HS-27A (cell line): ENCODE measurements at places on chromosomes 11 and 22.

DNA sequence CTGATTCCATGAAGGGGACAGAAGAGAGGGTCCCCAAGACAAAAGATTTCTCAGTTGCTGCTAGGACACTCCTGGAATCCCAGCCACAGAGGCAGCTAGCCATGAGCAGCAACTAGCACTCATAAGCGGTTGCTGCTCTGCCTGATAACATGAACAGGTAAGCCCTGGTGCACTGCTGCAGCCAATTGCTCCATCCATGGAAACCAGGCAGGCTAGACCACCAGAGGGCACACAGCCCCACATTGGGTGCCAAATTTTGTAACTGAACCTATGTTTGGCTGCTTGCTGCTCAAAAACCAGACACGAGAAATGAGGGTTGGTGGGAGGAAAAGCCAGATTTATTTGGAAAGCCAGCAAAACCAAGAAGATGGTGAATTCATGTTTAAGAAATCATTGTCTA is 21.9 kb upstream of the QSER1 start:
- DNase-seq, result no peak

DNA sequence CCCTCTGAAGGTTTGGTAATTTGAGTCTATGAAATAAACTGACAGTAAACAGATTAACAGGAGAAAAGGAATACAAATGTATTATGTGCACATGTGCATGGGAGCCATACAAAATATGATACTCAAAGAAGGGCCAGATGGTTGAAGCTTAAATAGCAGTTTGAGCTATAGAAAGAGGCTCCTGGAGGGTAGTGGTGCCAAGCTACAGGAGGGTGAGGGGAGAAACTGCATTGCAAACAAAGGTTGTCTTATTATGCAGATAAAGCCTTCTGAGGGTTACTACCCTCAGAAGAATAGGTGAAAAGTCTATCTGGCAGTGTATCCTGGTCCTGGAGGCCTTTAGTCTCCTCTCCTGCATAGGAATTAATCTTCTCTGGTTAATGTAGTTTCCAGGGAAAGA is 267.3 kb upstream of the MPPED2 start:
- no peak for DNase-seq

DNA sequence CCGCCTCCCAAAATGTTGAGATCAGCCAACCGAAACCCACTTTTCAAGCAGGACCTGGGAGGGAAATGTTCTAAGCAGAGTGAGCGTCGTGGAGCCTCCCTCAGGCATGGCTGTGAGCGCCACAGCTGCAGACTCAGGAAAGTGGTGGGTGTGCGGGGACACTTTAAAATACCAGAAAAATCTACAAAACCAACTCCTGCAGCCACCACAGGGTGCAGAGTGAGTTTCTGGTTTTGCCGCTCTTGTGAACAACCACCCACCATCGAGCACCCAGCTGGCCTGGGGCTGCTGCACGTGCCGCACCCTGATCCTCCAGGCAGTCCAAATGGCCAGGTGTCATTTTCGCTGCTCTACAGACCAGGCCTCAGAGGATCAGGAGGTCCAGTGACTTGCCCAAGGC is 46.9 kb downstream of the CELSR1 start:
- no peak for DNase-seq

DNA sequence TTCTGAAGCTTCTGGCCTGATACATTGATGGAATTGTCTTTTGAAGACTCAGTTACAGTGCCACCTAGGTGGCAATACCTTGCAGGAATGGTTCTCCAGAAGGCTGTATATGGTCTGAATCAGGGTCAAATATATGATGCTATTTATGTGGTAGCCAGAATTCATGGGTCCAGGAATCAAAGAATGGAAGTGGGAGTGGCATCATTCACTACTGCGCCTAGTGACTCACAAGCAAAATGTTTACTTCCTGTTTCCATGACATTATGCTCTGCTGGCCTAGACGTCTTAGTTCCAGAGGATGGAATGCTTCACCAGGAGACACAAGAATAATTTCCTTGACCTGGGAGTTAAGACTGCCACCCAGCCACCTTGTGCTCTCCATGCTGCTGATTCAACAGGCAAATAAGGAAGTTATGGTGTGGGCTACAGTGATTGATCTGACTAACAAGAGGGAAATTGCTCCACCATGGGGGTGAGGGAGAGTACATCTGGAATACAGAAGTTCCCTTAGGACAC is 491.8 kb downstream of the ETS1 start:
- peak; percentile 12 for DNase-seq

DNA sequence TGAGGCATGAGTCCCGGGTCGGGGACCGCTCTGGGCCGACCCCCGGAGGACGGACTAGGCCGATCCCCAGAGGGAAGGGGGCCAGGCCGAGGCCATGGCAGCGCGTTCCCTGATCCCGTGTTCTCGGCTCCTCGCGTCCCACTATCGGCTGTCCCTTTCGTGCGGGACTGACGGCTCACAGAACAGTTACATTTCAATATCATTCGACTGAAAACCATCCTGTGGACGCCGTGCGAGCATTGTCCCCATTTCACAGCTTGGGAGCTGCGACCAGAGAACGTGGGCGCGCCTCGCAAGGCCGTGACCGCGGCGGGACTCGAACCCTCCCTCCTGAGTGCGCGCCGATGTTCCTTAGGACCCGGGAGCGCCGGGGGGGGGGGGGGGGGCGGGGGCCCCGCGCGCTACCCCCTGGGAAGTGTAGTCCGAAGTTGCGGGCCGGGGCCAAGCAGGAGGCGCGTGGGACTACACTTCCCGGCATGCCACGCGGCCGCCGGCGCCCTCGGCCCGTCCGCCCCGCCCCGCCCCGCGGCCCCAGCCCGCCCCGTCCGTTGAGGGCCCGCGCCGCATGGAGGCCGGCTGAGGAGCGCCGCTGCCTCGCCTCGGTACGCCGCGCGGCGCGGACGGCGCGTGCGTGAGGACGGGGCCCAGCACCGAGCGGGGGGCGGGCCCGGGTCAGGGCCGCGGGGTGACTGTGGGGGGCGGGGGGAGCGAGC is at the start of gene TRABD:
Gene TRABD (plus strand): TSS at position 539 of the 713 bp plus-strand sequence. CDS start 7,148 bp downstream, outside the sequence.
- DNase-seq, result peak; percentile 17

DNA sequence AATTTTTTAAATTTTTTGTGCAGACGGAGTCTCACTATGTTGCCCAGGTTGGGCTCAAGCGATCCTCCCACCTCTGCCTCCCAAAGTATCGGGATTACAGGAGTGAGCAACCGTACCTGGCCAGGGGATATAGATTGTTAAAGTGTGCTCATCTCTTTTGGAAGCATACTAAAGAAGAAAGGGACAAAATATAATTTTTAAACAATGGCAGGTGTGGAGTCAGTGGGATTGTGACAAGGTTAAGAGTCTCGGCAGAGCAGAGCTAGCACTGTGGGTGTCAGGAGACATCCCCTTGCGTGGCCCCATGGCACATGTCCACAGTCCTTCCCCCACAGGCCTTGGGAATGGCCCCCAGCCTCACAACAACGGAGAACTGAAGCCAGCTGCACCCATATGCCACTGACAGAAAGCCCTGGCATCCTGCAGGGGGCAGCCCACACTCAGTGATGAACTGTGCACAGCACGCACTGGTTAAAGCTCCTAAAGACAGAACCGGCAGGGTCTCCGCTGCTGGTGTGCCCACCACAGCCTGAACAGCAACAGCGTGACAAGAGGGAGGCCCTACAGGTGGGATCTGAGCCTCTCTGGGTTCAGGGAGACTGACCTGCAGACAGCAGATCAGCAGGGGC is 29.9 kb downstream of the SERPIND1 start:
- no peak for DNase-seq

DNA sequence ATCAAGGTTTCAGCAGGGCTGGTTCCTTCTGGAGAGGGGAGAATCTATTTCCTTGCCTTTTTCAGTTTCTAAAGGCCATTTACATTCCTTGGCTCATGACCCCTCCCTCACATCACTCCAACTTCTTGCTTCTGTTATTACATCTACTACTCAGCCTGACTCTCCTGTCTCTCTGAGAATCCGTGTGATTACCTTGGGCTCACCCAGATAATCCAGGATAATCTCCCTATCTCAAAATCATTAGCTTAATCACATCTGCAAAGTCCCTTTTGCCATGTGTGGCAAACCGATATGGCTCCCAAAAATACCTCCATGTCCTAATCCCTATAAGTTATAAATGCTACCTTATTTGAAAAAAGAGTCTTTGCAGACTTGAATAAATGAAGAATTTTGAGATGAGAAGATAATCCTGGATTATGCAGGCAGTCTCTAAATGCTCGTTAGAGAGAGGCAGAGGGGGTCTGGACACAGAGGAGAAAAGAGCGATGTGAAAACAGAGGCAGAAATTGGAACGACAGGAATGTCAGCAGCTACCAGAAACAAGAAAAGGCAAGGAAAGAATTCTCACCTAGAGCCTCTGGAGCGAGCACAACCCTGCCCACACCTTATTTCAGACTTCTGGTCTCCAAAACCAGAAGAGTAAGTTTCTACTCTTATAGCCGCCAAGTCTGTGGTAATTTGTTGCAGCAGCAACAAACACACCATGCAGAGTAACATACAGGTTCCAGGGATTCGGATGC is 23.6 kb upstream of the ARHGAP32 start:
- DNase-seq, result no peak

DNA sequence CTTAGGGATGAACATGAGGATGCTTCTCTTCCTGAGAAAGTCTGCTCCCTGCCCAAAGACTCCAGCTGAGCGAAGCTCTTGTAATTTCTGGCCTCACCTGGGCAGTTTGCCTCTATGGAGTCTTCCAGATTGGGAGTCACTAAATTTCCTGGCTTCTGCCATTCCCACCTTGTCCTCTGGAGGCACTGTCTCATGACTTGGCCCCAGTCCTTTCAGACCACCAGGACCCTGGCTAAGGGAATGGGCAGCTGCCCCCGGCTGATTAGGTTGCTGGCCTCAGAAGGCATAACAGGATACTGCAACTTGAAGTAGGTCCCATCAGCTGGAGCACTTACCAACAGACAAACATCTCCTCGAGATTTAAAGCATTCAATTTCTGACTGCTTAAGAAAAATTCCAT is 128.1 kb upstream of the SPON1 start:
- no peak for DNase-seq

DNA sequence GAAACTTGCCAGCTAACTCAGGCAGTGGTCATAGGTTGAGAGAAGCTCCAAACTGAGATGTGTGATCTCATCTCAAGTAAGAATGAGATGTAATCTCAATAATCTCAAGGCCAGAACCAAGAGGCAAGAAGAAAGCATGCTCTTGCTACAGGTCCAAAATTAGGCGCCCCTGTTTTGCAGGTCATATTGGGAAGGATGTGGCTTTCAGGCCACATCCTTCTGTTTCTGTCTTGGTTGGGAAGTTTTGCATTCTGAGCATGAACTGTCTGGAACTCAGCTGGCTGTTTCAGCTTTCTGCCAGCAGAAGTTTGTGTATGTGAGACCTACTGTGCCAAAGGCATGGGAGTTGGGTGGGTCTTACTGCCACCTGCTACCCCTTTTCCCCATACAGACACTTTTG is 67.5 kb upstream of the MS4A8 start:
- no peak for DNase-seq

DNA sequence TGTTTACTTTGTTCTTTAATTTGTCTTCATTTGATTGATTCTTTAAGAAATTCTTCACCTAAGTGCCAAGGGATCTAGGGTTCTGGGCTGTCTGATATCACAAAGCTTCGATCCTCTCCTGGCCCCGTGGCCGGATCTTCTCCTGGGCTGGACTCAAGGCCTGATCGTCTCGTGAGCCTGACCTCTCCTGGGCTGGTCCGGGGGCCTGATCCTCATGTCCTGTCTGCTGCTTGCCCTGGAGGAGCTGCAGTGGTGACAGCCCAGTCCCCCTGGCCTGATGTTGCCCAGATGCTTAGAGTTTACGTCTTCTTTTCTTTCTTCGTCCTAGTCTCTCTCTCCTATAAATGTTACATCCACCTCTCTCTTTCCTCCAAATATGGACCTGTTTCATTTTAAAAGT is 3.3 kb downstream of the NADSYN1 start:
- no peak for DNase-seq

GRCh38 chr22:20857838-20858614 is 585 bp downstream of the PI4KA start:
- peak; percentile 51 for DNase-seq

- DNase-seq, result no peak
Measured at GRCh38 chr22:44822534-44822933, 70.2 kb downstream of the ARHGAP8 start.

- DNase-seq, result no peak
Measured at GRCh38 chr22:28333088-28333487, 346.6 kb downstream of the TTC28 start.

GRCh38 chr22:31276426-31277167 is 15.7 kb downstream of the PIK3IP1 start:
- no peak for DNase-seq

- DNase-seq, result peak; percentile 57
Measured at GRCh38 chr11:134253188-134253993, at the start of the genes ACAD8 and THYN1. Gene ACAD8, plus strand, starts transcription at chr11:134253568. Its CDS starts 33 bp downstream, at chr11:134253601. Gene THYN1, minus strand, starts transcription at chr11:134253352. Its CDS starts 470 bp downstream, at chr11:134252882.

DNA sequence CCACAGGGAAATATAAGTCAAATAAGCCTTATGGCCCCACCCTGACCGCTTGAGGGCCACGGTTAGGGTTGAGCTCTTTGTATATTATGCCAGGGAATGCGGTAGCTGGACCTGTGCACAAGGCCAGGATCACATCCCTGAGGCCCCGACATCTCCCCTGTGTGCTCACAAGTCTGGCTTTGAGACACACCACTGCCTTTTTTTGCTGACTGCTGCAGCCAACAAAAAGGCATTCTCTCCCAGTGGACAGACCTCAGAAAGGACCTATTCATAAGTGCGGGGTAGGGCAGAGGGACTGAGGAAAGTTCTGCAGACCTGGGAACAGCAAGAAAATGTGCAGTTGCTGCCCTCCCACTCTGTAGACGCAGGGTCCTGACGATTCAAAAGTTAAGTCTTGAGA is 3.4 kb upstream of the SIDT2 start:
- no peak for DNase-seq

- DNase-seq, result no peak
Measured at GRCh38 chr22:28835630-28836189, 35.3 kb upstream of the XBP1 start.

- no peak for DNase-seq
Measured at GRCh38 chr22:31279821-31280505, 12.3 kb downstream of the PIK3IP1 start.

- DNase-seq, result no peak
Measured at GRCh38 chr11:103322821-103323220, 213.6 kb downstream of the DYNC2H1 start.

DNA sequence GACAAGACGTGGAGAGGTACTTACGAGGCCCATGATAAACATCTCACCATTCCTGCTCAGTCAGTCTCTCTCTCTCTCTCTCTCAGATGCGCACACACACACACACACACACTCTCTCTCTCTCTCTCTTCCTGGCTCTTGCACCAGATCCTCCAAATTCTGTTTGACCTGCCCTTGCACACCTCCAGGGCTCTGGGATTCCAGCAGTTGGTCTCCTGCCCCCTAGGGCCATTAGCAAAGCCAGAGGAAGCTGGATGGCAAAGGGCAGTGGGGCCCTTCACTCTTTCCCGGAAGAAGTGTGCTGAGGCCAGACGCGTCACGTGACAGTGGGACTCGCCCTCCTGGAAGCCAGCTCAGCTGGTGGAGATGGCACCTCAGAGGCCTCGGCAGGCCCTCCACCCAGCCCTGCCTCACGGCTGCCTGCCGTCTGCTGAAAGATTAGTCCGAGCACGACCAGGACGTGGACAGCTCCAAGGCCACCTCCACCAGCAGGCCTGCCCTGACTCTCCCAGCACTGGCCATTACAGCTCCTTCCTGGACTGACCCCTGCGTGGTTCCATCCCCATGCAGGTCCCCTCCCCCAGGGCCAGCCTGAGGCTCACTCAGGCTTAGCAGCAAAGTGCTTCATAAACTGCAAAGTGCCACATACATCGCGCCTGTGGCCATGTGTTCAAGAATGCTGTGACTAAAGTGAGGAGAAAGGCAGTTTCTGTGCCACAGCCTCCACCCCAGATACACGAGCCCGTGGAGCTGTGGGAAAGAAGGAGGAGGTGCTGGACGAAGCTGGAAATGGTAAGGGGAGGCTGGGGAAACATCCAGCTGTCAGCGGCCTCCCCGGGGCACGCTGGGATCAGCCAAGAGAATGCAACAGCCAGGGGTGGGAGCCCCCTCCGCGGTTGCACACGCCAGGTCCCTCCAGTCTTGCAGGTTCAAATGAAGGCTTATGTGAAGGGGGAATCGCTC is 3.7 kb downstream of the PDGFB start:
- DNase-seq, result no peak
